ENCODE measurements at places on chromosomes 7 and 10.

- peak; percentile 84 for DNase-seq
These were observed 190.0 kb upstream of the LYZL2 start for GRCh38 chr10:30819341-30820181.

DNA sequence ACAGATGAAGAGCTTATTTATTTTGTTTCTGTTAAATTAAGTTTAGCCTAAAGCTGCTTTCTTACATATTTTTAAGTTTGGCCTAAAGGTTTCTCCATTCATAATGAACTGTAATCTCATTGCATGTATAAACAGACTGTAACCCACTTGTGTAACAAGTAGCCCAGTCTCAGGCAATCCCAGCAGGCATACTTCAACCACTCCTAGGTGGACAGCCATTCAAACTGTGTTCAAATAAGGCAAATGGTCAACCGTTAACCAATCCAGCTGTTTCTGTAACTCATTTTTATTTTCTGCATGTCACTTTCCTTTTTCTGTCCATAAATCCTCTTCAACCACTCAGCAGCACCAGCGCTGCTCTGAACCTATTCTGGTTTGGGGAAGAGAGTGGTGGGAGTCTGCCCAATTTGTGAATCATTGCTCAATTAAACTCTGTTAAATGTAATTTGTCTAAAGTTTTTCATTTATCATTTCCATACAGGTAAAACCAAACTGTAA is 35.9 kb downstream of the PHYHIPL start:
- DNase-seq, result no peak

DNA sequence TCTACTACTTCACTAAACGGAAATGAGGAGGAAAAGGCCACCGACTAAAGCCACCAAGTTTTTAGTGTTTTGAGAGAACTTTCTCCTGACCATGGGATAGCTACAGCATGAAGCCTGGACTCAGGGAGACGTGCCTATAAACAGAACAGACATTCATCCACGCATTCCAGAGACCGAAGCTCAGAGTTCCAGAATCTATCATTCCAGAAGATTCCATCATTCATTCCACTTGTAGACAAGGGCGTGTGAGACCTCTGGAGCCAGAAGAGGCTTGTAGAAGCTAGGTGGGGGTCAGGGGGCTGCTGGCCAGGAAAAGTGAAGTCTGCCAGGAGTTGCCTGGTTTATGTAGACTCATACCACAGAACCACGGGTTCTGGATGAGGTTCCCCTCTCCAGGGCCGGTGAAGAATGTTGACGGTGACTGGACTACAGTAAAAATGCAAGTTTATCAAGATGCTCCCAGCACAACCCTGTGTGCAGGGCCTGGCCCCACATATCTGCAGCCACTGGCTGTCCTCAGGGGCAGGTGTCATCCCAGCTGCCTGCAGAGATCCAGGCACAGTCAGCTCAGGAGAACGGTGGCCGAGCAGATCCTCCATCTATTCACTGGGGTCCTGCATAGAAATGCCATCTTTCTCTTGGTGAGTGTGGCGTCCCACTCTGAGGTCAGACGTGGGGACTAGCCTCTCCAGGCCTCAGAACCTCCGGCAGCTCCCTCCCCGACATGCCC is 215.7 kb downstream of the USP6NL start:
- no peak for DNase-seq

DNA sequence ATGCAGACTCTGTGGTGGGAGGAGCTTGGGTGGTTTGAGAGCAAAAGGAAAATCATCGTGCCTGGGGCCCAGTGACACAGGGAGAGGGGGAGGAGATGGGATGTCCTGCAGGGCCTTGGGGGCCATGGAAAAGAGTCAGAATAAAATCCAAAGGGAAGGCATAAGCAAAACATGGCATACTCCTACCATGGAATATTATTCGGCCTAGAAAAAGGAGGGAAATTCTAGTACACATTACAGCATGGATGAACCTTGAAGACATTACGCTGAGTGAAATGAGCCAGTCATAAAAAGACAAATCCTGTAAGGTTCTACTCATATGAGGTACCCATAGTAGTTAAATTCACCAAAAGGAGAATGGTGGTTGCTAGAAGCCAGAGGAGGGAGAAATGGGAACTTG is 38.7 kb downstream of the STRA8 start:
- no peak for DNase-seq

DNA sequence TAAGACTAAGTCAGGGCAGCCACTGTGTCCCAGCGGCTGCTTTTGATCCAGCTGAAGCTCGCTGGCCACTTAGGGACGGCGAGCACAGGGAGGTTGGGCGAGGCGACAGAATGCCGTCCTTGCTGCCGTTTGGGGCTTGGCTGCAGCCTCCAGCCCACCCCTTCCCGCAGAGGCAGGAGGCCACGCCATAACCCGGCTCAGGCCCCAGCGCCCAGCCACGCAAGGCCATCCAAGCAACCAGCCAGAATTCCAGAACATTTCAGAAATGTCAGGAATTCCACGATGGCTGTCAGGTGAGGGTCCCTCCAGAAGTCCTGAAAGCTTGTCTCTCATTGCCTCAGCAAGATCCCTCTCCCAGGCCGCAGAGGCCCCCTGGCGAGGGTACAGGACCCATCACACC is 479.1 kb upstream of the FOXK1 start:
- no peak for DNase-seq

DNA sequence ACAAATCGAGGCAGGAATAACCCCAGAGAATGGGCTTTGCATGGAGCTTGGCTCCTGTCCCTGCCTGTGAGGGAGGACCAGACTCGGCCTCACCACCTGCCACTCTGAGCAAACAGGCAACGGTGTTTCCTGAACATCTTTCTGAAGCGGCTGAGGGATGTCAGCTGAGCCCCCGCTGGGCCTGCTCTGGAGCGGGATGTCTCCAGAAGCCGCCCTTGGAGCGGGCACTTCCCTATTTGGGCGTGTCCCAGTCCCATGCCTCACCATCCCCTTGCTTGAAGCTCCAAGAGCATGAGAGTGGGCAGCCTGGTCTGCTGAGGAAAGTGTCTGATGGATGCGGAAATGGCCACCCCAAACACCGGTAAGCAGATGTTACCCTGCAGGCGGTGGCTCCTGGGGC is 10.2 kb downstream of the ALKBH4 start:
- DNase-seq, result no peak

DNA sequence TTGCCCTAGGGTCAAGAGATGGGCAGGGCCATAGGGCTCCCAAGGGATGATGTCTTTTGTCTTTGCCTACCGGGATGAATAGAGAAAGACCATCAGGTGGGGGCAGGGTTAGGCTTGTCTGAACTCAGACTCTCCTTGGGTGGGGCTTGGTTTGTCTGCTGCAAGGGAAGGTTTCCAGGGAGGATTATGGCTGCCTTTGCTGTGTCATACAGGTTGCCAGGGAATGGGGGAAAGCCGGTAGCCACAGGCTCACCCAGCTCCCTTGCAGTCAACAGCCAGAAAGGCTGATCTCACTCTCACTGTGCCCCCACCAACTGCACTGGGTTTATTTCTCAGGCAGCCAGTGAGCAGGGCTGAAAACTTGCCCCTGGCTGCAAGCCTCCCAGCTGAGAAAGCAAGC is 253.2 kb downstream of the POLR1F start:
- DNase-seq, result no peak

GRCh38 chr7:157568770-157569584 is 232.2 kb downstream of the DNAJB6 start:
- peak; percentile 39 for DNase-seq

DNA sequence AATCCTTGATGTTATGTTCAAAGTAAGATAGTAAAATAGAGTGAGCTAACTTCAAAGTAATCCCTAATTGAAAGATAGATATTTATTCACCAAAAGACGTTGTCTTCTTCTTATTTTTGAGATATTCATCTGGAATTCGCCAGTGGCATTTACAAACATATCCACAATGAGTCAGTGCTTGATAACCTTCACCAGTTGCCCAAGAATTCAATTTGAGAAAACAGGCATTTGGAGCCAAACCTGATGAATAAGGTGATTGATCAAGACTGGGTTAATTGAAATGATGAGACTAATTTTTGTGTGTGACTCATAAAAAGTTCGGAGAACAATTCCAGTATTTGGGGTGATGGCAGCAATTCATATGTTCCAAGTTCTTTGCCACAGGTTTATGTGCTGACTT is 344.0 kb downstream of the ARL4A start:
- no peak for DNase-seq

Measured in foreskin fibroblast (primary cell).